ENCODE measurements at places on chromosomes 13 and 19. TPM values are rescaled to one million over a fixed set of nuclear protein-coding genes. Genes with fewer than 3 reads are reported as not detected.

The BST2 gene
- 0.19 TPM for total RNA-seq

The ZNF575 gene
- 0.65 TPM for total RNA-seq

The ANGPTL8 gene
- total RNA-seq, result not detected

The CXCL17 gene
- total RNA-seq, result not detected

The PLVAP gene
- total RNA-seq, result 13.8 TPM

The TIMM44 gene
- total RNA-seq, result 44.8 TPM

Measured in vein endothelial cell (primary cell).